NCI-H524 treated with DMSO at 0.1 percent for 48 hours (cell line): ENCODE measurements at places on chromosomes 5 and 9.

DNA sequence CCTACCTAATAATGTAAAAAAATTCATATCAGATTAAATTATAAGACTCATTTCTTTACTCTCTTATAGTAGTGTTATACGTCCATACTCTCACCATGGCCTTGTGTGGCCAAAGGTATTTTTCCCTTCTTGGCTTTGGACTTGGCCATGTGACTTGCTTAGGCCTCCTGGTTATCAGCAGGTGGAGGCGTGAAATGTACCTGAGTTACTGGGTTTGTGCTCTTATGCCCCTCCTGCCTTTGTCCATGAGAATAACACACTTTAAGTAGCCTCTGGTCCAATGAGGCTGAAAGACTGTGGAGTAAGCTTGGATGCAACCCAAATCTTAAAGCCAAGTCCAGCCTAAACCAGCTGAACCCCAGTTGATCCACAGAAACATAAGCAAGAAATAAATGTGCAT is 68.7 kb downstream of the RETREG1 start:
- DNase-seq = no peak

- no peak for DNase-seq
These were observed 211.4 kb downstream of the CWC27 start for GRCh38 chr5:64980176-64980575.

DNA sequence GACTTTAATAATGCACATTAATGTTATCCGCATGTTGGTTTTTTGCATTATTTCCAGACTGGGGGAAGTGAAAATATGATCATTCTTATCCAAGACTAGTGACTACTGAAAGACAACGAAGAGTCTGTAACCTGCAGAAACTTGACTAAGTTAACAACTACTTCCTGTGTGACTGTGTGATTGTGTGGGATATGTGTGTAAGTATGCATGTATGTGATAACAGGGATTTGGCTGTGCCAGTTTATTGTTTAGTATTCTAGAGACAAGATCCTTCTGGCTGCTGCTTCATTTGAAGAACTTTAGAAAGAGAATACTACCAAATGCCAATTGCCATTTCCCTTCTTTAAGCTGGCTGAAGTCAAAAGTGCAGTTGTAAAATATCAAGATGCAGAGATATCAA is 375.7 kb upstream of the PRR16 start:
- DNase-seq = no peak

GRCh38 chr5:178527458-178528307 is 62.5 kb downstream of the COL23A1 start:
- DNase-seq = no peak

DNA sequence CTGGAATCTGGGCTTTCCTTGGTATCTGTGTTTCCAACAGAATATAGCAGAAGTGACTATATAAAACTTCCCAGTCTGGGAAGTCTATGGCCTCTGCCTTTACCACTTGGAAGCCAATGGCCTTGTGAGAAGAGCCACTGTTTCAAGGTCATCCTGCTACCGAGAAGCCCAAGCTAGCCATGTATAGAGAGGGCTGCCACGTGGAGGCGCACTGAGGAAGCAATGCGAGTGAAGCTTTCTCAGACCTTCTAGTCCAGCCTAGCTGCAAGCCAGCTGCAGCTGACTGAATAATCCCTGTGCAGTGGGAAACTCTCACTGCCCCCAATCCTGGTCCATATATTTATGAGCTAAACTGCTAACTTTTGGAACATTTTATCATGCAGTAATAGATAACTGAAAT is 661.8 kb upstream of the RIOK2 start:
- no peak for DNase-seq

- no peak for DNase-seq
These were observed 51.8 kb downstream of the ANKRD33B start for GRCh38 chr5:10615693-10616092.

- no peak for DNase-seq
These were observed 15.1 kb upstream of the NCS1 start for GRCh38 chr9:130157079-130157478.

- DNase-seq = no peak
These were observed 16.6 kb upstream of the HMGCR start for GRCh38 chr5:75320371-75320770.

- DNase-seq = no peak
These were observed 133.0 kb downstream of the ZDHHC21 start for GRCh38 chr9:14560194-14560593.

DNA sequence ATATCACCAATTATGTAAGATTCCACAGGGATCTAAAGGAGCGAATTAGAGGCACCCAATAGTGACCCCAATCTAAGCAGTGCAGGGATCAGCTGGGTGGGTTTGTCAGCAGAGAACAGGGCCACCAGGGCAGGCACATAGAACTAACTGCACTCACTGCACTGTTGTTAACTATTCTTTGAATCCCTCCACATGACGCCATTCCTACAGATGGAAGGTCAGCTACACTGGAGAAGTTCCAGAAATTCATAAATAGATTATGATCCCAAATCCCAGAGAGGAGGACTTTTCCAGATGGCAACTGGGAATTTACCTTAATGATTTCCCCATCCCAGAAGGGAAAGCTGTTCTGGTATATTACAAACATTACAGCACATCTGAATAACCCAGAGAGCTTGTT is 84.2 kb downstream of the THBS4 start:
- no peak for DNase-seq

DNA sequence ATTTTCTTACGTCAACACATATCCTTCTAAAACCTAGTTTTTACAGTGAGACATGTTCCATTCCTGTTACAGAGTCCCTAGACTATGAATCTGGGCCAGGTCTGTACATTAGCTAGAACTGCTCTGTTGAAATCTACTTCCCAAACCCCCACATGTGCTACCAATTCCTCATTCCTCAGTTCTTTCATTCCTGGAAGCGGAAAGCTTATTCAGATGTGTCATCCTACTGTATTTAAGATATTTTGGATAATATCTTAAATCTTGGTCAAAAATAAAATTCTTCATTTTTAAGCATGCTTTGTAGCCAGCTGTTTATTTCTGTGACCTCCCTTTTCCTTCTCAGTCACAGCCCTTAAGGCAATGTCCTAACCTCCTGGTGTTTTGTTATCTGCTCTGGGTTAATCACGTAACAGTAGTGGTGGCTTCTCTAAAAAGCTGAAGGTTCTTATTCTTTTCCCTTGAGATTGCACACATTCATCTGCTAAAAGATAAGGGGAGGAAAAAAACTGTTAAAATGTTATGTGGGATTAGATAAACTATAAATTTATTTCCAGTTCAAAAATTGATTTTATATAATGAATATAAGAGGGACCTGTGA is 35.6 kb downstream of the GLRX start:
- DNase-seq = no peak

DNA sequence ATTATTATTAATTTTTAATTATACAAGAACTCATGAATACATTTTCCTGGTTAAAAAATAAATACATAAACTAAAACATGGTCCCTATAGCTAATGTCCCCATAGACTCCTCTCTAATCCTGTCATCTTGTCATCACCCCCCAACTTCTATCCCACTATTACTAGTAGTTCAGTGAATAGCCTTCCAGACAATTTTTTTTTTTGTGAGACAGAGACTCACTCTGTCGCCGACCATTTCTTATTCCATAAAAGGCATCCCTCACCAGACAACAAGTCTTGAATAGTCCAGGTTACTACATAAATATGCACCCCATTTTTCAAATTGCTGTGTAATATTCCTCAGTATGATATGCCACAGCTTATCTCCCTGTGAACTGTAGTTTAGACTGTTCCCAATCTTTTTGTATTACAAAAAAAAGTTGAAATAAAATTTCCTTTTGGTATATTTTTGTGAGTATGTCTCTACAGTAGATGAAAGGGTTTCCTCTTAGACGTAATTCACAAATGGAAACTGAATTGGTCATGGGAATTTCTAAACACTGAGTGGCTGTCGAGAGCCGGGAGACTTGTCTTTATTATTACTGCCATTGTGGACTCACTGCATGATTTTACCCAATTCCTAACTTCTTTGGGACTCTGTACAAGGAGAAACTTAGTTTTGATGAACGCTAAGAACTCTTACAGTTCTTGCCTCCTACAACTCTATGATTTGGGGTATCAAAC is 6.4 kb upstream of the ABLIM3 start:
- no peak for DNase-seq

- DNase-seq = no peak
These were observed 16.1 kb upstream of the COL5A1 start for GRCh38 chr9:134625361-134626068.
